ENCODE measurements at places on chromosomes 1 and 21.
A peak's percentile ranks its signal among the peaks of the same experiment; 100 is the strongest.

- no peak for DNase-seq
These were observed 718.6 kb downstream of the AMY1C start for GRCh38 chr1:104468282-104468681.

- DNase-seq, result no peak
These were observed 44.9 kb downstream of the C1orf198 start for GRCh38 chr1:230823426-230823825.

GRCh38 chr1:220368352-220369265 lies 96.4 kb upstream of the RAB3GAP2 start:
- DNase-seq, result no peak

GRCh38 chr21:15731243-15731613 lies 1.4 kb downstream of the USP25 start:
- peak; percentile 13 for DNase-seq

GRCh38 chr1:116999596-116999995 lies 2.0 kb upstream of the CD101 start:
- DNase-seq, result no peak

DNA sequence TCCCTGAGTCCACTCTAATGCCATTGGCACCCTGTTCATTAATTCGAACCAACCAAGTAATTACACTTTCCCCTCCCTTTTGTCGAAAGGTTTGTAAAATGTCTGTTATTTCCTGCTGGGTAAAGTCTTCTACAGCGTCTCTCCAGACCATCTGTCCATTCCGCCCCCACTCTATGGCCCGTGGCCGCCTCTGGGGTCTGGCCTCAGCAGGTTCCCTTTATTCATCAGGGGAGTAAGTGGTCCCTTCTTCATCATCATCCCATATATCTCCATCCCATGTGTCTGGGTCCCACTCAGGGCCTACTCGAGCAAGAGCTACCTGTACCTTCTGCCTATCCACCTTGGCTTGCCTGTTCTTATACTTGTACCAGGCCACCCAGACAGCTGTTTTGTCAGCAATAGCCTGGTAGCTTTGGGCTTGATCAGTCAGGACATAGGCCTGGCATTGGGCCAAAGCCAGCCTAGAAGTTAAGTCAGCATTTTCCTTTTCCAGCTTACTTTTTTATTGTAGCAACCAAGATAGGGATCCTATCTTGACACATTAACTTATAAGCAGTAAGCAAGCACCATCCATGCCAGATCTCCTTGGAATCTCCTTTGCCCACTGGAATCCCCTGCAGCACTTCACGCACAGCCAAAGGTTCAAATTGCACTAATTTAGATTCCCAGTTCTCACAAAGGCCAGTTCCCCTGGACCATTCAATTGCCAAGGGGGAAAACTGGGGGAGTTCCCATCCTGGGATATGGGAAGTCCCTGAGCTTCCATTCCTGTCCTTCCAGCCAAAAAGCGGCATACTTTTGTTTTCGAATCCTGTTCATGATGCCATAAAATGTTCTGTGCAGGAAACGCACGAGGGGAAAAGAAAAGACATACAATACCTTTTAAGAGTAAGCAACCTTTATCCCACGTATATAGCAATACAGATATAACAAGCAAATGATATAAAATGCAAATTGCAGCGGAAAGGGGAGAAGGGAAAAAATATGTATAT lies 6.6 kb upstream of the STUM start:
- no peak for DNase-seq

DNA sequence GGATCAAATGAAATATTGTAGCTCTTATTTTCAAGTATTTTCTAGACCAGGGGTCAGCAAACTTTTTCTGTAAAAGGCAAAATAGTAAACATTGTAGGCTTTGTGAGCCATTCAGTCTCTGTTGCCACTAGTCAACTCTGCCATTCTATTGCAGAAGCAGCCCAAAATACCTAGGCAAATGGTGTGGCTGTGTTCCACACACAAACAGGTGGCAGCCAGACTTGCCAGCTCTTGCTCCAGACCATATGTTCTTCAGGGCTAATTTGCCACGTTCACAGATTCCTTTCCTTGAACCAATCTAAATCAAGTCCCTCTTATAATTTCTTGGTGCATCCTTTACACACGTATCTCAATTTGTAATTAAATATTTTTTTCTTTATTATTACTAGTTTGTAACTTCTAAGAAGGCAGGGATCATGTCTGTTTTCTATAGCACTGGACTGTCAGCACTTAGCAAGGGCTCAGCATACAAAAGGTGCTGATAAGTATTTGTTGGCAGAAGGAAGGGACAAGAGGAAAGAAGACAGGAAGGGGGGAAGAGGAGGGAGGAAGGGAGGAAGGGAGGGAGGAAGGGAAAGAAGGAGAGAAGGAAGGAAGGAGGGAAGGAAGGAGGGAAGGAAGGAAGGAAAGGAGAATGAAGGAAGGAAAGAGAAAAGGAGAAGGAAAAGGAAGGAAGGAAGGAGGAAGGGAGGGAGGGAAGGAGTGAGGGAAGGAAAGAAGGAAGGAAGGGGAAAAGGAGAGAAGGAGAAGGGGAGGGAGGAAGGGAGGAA lies 106.5 kb upstream of the EDEM3 start:
- DNase-seq, result no peak

GRCh38 chr21:33099131-33099530 lies 29.2 kb downstream of the OLIG1 start:
- no peak for DNase-seq

DNA sequence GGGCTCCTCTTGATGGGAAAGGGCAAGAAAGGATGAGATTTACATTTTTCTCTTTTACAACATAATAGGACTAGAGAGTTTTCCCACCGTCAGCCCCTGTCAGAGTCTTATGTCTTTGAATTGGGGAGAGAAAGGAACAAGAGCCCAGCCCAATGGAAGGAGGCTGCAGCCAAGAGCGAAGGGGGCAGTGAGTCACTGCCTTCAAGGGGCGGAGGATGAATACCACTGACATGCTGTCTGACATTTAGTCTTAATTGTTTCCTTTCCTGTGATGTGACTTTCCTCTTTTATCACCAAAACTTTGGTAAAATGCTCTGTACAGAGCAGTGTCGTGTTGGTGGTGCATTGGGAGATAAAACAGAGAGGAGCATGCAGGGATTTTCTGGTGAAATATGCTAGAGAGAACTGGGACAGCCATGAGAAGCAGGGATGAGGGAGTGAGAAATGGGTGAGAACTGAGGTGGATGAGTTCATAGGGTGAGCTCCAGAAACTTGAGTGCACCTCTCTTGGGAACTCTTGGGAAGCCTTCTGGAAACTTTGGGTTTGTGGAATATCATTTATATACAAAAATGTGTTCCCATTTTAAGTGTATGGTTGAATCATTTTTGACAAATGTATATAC lies 179.9 kb upstream of the FGGY start:
- DNase-seq, result peak; percentile 68

DNA sequence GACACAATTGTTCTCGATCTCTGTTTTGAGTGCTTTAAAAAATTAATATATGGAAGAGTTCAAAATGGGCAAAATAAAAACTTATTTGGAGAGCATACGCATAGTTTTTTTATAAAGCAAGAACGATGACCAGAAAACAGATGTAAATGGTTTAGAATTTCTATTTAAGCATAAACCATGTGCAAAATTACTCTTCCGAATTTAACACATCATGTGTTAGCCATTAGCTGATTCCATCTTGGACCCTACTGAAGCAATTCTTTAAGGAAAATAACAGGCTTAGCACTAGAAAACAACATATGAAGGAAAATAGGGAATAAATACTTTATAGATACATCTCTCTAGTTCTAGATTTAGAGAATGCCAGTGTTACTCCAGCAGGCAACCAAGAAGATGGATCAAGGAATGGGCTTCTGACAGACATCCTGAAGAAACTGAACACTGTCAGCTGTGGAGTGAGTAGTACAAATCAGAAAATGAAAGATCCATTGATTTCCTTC lies 26.7 kb downstream of the CDC7 start:
- no peak for DNase-seq

DNA sequence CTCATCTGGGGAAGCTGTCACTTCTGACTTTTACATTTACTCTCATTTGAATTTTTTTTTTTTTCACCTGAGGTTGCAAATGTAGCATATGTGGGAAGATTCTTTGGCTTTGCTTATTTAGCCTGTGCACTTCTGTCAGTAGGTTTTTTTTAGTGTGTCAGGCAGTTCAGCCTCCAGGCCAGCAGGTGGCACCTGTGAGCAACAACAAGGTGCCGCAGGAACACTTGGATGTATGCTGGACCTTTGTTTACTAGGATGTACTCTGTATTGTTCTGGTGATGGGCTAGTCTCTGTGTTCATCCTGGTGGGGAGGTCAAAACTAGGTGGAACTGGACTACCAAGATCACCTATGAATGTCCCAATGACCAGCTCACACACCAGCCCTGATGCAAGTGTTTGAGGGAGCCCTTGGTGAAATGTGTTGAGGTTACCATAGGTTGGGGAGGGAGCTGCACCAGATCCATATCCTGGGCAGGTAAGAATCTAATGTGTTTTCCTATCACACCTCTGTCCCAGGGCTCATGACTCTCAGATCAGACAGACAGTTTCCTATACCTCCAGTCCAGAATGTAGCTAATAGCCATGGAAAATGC lies 618.2 kb downstream of the BRINP3 start:
- DNase-seq, result peak; percentile 44

DNA sequence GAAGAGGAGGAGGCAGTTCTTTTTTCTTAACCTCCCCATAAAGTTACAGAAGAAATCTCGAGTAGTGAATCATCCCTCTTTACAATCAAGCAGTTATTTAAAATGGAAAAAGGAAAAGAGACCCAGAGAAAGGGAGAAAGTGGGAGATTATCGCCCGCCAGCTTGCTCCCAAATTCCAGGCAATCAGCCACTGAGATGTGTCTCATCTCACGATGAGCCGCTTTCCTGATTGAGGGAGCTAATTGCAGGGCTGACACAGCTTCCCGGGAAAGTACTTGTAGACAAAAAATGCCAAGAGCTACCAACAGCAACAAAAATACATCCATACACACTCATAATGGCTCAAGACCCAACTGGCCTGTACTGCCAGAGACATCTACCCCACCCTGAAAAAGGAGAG lies 191.6 kb upstream of the ZC3H12A start:
- DNase-seq, result no peak

- DNase-seq, result peak; percentile 93
These were observed 6.7 kb upstream of the VSIG8 start for GRCh38 chr1:159869173-159869572.
